ENCODE measurements at places on chromosomes 16 and 17.

DNA sequence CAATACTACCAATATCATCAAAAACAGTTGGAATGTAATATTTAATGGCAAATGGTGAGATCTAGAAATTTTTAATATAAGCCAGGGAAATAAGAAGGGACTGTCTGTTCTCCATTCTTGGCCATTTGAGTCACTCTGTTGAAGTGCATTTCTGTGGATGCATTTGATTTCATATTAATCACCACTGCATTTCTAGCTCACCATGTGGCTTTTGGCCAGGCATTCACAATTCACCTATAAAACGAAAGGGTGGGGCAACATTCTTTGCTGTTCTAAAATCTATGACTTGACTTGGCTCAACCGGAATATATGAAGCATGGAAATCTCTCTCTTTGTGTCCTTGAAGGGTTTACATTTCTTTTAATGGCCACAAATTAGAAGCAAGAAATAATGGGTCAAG is 483.0 kb downstream of the SLC39A11 start:
- DNase-seq = no peak

GRCh38 chr17:49730785-49731434 is 23.1 kb upstream of the SLC35B1 start:
- no peak for DNase-seq

GRCh38 chr16:50151756-50152155 is 1.4 kb upstream of the TENT4B start:
- no peak for DNase-seq

- no peak for DNase-seq
Measured at GRCh38 chr16:85374571-85374872, 238.6 kb upstream of the GSE1 start.
